ENCODE measurements at places on chromosomes 12 and 14.

GRCh38 chr12:32100888-32101287, 5.8 kb upstream of the BICD1 start:
- no peak for DNase-seq

- no peak for DNase-seq
Measured at GRCh38 chr12:66688846-66689439, 10.1 kb upstream of the GRIP1 start.

DNA sequence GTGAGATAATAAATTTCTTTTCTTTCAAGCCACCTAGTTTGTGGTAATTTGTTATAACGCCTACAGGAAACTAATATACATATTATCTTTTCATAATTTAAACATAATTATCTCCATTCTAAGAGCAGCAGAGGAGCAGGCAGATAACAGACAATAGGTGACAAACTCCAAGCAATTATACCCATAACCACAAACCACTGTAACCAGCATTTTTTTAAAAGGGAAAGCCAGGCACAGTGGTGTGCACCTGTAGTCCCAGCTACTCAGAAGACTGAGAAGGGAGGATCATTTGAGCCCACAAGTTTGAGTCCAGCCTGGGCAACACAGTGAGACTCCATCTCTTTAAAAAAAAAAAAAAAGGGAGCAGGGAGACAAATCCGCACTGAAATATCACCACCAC, 54.9 kb downstream of the ATF7 start:
- DNase-seq: no peak

DNA sequence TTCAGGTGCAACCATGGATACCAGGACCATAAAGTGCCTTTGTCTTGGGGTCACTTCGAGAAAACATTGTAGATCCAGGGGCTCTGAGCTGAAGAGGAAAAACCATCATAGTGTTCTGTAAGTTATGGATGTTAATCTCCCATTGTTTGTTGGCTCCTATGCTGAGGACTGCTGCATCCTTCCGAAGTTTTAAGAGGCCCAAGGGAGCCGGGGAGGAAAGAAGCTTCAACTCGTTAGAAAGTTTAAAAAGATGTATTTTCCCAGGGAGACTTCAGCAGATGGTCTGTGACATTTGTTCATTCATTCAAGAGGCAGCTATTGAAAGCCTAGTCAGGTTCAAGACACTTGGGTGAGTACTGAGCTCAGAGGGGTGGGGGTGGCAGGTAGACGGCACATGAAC, 378.8 kb upstream of the TBX3 start:
- DNase-seq: no peak

GRCh38 chr14:100078997-100079725, 13.9 kb downstream of the EVL start:
- no peak for DNase-seq

DNA sequence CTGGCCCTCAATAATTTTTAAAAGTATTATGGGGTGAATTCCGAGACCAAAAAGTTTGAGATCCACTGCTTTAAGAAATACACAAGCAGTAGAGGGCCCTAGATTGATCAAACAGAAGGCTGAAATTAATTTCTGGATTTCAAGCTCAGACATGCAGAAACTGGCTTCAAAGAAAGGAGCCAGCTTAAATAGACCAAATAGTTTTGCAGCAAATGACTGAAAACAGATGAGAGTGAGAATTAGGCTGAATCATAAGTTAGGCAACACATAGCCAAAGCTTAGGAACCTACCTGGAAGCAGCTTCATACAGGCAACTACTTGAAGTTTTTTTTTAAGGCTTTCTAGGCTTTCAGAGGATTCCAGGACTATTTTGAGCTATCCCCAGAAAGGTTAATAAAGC, 12.4 kb downstream of the ATF7 start:
- no peak for DNase-seq

GRCh38 chr12:123941624-123942237, 30.9 kb downstream of the CCDC92 start:
- no peak for DNase-seq

DNA sequence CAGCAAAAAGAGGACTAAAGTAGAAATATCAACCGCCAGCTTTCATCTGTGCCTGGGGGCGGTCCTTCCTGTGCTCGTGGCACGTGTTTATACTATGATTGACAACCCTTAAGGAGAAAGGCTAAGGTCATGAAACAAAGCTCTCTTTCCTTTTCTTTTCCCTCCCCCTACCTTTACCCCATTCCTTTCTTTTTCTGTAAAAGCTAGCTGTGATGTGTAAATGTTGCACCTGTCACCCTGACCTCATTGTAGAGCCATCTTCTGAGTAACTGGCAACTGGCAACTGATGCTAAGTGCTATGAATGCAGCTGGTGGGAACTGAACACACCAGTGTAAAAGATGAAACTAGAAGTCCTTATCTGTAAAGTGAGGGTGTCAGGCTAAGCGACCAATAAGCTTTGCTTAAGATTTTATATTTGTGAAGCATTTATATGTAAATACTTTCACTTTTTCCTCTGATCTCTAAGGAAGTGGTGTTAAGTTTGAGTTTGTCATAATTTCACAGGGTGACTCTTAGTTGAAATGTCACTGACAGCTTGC, 102.8 kb upstream of the BCAT1 start:
- peak; percentile 29 for DNase-seq

GRCh38 chr14:53692451-53692850, 264.2 kb downstream of the BMP4 start:
- no peak for DNase-seq

GRCh38 chr12:23949348-23950209, at the start of gene SOX5:
TSS of gene SOX5 (minus strand) at chr12:23949670. CDS start at chr12:23949601, 69 bp downstream.
- DNase-seq: no peak

DNA sequence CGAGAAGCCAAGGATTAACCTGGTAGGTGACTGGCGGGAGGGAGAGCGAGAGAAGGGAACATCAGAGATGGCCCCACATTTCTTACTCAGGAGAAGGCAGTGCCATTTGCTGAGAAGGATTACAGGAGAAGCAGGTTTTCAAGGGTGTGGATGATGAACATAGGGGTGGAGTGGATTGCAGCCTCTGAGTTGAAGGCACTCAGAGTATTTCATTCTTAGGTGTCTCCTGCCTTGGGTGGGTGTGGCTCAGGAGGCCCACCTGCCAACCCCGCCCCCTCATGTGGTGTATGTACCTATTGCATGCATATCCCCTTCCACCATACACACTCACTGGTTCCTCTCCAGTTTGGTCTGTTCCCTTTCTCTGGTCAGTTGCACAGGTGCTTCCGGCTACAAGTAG, 6.3 kb downstream of the ESPL1 start:
- DNase-seq: no peak
